ENCODE measurements at places on chromosomes 5 and 9.
A peak's percentile ranks its signal among the peaks of the same experiment; 100 is the strongest.

DNA sequence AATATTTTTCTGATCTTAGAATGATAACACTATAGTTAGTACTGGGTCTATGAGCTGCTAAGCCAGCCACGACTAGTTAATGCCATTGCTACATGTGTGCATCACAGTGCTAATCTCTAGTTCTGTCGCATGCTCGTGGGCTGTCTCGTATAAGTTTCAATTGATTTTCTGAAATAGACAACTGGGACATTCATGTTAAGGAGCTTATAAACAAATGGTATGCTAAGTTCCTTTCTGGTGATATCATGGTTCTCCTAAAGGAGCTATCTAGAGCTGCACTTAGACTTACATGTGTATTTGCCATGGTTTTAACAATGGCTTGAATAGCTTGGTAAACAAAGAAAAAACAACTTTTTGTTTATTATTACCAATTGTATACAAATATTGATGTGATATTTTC is 46.2 kb downstream of the F2RL2 start:
- no peak for DNase-seq

- DNase-seq, result no peak
Observed at GRCh38 chr9:16690628-16691027, 179.8 kb downstream of the BNC2 start.

- DNase-seq, result no peak
Observed at GRCh38 chr5:177490311-177490991, 7.0 kb downstream of the PDLIM7 start.

GRCh38 chr5:2110137-2110933 is 227.6 kb upstream of the IRX4 start:
- no peak for DNase-seq

- no peak for DNase-seq
Observed at GRCh38 chr5:117379521-117379920, 804.9 kb upstream of the SEMA6A start.

DNA sequence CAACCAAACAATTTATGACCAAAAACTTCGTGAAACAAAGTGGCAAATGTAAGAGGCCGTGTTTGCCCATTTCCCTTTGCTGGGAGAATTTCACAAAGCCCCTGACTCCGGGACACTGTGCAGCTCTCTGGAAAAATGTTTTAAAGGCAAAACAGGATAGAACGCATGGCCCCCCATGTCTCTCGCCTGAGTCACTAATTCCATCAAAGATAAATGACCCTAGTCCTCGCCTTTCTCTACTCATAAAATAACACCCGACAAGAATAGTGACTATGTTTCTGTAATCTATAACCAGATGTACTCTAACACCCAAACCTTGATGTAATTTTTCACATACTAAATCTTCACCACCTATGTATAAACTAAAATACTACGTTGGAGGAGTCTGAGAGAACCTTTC is 55.7 kb upstream of the SAP30L start:
- no peak for DNase-seq

DNA sequence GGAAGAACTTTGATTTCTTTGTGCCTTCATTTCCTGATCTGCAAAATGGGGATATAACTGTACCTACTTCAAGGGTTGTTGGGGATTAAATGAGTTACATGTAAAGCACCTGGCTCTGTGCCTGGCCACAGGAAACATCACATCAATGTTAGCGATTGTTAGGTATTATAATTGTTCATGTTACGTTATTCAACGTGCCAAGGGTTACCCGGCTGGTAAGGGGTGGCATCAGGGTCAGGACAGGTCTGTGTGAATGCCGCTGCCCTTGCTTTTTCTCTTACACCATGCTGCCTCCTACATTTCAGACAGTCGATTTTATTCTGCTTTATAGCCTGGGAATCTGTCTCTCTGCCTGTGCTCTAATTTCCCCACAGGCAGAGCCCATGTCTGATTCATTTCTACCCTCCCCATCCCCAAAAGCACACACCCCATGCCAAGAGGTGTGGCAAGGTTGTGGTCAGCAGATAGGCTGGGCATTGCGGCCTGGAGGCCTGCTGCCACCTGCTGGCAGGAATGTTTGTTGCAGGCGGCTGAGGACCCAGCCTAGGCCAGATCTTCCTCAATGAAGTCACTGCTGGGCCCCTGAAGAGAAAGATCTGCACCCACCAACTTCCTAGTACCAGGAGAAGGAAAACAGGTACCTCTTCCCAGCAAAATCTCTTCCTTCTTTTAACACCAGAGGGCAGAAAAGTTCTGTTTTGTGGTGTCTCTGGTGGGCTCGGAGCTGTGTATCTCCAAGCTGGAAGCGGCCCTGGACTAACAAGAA is 5.3 kb downstream of the ANKS6 start:
- peak; percentile 91 for DNase-seq

- no peak for DNase-seq
Observed at GRCh38 chr5:42927730-42928129, 112.4 kb downstream of the ANXA2R start.

All from astrocyte of the cerebellum (primary cell).